ENCODE measurements at places on chromosomes 1 and 21.

DNA sequence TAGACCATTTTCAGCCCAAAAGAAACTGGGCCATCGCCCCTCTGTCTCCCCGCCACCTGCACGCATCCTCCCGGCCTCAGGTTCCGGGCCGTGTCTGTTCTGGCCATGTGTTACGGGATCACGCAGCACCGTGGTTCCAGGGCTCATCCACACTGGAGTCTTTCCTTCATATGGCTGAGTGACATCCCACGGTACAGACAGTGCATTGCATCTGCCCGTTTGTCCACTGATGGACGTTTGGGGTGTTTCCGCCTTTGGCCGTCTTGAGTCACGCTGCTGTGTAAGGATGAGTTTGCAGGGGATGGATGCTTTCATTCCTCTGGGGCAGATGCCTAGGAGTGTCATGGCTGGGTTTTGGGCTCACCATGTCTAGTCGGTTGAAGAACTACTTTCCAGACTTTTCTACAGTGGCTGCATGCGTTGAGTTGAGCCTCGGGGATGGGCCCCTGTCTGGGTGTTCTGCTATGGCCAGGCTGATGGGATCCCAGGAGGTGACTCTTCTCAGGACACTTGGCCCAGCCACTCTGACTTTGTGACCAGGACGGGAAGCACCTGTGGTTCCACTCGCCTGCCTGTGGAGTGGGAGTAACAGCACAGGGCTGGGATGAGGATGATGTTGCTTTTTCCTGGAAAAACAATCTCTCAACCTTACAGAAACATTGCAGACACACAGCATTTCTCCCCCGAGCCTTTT, 16.8 kb downstream of the RRP1 start:
- DNase-seq: no peak

DNA sequence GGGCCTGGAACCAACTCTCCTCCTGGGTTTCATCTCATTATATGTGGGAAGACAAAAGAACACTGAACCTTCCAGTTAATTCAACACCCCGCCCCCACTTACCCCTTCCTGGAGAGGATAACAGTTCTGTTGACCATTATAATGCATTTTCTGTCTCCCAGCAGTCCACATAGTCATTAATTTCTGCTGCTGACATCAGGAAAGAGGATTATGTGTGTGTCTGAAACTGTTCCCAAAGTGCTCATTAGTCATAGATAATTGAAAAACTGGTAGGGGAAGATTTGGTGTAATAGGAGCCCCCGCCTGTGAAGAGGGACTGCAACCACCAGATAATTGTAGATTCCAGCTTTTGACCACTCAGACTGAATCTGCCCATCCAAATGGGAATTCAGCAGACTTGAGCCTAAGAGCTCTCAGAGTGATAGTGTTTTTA, 208.7 kb downstream of the FGGY start:
- DNase-seq: no peak

GRCh38 chr1:16046842-16047241, 3.3 kb downstream of the CLCNKB start:
- DNase-seq: no peak

DNA sequence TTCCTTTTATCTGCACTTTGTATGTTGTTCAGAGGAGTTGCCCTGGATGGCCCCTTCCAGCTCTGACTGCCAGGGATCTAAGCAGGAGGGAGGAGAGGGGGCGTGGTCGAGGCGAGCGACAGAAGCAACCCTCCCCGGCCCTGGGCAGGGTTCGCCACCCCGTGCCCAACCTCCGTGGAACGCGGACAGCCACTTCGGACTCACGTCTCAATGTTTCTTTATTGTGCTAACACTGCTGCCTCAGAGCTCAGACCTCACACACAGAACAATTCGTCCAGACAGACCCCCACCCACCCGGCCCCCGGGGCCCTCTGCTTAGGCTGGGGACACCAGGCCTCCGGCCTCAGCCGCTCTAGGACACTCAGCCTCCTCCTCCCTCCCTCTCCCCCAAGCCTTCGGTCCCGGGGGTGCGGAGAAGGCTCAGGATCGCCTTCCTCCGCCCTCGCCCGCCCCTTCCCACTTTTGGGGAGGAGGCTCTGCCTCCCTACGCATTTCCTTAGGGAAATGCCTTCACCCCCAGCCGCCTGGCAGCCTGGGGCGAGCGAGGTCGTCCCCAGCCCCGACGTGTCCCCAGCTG, 8.3 kb downstream of the VSIG8 start:
- no peak for DNase-seq

DNA sequence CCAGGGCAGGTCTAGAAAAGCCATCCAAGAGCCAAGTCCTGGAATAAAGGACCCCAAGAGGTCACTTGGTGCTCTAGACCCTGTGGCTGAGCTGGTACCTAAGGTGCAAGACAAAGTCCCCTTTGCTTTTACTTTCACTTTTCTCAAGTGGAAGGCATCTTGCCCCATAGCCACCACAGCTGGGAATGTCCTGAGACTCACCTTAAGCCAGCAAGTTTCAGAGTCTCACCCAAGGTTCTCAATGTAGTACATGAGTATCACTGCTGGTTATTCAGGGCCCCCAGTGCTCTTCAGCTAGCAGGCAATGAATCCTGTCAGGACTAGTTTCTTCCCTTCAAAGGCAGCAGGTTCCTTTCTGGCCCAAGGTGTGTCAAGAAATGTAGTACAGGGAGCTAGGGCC, 67.5 kb downstream of the UROD start:
- no peak for DNase-seq

DNA sequence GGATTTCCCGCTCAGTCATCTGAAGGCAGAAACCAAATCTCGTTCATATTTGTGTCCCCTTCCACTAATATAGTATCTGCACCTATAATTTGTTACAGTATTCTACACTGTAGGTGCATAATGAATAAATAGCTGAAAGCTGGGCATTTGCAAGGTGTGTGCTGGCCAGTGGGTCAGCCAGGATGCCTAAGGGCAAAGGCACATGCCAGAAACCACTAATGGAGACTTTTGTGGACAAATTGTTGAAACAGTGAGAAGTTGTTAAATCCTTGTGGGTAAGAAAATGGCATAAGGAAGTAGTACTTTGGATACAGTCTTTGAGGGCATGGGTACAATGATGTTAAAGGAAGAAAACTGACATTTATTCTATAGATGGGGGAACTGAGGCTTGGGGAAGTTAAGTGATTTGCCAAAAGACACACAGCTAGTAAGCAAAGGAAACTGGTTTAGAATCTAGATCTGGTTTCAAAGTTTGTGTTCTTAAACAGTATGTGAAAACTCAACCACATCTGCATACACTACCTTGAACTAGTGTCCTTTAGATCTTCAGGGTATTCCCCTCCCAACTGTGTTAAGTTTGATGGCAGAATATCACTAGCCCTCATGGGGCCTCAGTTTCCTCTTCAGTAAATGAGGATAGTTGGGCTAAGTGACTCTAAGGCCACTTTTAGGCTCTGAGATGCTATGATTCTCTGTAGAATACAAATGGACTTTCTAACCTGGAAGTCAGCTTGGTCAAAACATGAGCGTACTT, 26.5 kb upstream of the LRRC8C start:
- DNase-seq: no peak

DNA sequence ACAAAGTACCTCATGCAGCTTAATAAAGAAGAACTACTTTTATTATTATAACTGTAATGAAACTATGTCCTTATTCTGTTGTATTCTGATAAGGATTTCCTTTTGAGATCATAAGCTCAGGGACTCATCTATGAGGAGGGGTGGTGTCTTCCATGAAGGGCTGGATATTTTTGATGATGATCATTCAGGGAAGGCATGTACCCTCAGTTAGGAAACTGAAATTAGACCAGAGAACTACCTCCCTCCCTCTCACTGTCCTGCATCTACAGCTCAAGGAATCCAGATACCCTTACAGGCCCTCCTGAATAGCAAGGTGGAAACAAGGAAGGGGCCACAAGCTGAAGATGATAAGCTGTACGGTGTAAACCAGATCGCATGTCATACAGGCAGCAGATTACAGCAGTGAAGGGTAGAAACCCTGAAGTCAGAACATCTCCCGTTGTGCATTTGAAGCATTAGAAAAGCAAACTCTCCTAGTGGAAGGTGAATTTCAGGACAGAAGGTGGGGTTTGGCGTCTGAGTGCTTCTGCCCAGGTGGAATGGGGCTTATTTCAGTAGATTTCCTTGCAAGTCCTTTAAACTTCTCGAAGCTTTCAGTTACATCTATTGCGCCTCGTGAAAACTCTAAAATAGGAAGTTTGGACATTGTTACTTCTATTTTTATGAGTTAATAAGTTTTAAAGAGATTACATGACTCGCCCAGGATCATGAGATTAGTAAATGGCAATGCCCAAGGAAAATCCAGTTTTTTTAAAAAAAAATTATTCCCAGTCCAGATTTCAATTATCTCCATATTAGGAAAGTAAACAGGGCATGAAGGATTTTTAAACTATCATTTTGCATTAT, 101.1 kb upstream of the HNRNPU start:
- no peak for DNase-seq

- no peak for DNase-seq
Measured at GRCh38 chr1:220526294-220526693, 1.6 kb upstream of the MARK1 start.

GRCh38 chr1:10457875-10458274, 8.0 kb downstream of the CORT start:
- no peak for DNase-seq

GRCh38 chr1:156600733-156601121, 552 bp downstream of the GPATCH4 start:
- DNase-seq: no peak

DNA sequence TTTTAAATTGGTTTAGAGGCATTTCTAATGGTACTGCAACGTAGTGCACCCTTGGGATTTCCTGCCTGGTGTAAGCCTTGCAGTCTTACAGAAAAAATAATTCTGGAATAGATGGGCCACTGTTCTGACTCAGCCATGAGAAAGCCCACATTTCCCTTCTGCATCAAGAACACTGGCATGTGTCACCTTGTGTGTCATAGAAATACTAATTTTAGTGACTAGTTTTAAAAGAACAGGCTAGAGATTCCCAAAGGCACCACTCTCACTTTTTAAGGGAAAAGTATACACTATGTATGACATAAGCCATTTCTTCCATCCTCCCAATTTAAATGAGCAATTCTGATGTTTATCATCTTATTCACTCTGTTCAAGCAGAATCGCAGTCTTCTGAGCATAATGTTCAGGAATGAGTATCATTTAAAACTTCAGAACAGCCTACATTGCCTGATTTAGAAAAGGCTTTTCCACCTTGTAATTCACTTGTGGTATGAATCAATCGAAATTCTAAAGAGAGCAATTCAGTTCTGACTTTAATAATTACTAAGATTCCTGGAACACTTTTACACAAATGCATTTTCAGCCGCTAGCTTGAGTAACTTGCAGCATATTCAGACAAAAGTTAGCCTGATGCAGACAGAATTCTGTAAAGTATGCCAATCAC, 18.8 kb downstream of the RGS13 start:
- DNase-seq: no peak

DNA sequence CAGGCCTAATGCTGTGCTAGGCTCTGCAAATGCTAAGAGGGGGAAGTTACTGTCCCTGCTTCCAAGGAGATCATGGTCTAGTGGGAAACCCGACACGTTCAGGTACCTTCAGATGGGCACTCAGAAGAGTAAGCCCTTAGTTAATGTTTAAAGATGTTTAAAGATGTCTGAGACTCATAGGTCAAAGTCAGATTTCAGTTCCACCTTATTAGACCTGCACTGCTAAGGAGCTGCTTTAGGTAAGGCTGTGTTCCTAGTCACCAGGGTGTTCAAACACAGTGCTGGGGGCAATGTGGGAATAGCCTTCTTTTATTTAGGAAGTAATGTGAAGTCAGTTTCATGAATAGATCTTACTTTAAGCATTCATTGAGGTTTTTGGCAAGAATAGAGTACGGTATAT, 3.8 kb upstream of the RUSC1 start:
- no peak for DNase-seq

GRCh38 chr21:32733356-32733755, 5.5 kb upstream of the SYNJ1 start:
- DNase-seq: no peak

DNA sequence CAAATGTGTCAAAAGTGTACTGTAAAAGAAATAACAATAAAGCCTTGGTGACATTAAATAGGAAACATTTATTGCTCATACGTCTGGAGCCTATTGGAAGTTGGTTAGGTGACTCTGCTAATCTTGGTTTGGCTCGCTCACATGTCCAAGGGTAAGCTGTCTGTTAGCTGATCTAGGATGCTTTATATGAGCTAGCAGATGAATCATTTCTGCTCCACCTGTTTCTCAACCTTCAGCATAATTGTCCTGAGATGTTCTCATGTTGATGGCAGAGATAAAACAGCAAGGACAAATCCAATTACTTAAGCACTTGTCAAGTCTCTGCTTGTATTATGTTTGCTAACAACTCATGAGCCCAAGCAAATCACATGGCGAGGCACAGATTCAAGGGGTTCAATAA, 56.0 kb upstream of the CD53 start:
- no peak for DNase-seq

GRCh38 chr1:162498496-162498810, 835 bp downstream of the UHMK1 start:
- DNase-seq: no peak

DNA sequence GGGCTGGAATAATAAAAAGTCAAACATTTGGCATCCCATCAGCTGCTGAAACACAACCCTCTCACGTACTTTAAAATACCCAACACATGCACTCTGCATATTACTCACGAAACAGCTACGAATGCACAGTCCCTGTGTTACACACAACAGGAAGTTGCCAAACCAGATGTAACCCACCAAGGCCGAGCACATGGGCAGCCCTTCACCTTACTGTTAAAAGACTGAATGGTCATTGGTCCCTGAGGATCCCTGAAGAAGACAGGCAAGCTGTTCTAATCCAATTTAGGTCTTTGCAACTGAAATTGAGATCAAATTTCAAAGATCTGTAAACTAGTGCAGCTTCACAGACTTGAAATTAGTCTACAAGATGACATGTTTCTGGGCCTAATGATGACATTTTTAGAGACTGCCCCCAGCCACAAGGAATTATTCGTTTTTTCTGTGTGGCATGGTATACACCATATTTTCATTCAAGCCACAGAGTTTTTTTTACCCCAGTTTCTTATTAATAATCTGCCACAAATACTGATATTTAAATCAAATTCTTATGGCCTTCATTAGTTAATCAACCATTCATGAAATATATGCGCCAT, 25.6 kb upstream of the IER5 start:
- DNase-seq: no peak

- no peak for DNase-seq
Measured at GRCh38 chr21:39721885-39722284, 23.1 kb upstream of the IGSF5 start.

GRCh38 chr21:44454747-44455523, at the start of gene LRRC3:
Gene LRRC3 (plus strand): TSS chr21:44455510. CDS start chr21:44456645, 1,135 bp downstream.
- DNase-seq: peak; percentile 71

GRCh38 chr1:157700305-157700704, 264 bp downstream of the FCRL3 start:
- DNase-seq: no peak

DNA sequence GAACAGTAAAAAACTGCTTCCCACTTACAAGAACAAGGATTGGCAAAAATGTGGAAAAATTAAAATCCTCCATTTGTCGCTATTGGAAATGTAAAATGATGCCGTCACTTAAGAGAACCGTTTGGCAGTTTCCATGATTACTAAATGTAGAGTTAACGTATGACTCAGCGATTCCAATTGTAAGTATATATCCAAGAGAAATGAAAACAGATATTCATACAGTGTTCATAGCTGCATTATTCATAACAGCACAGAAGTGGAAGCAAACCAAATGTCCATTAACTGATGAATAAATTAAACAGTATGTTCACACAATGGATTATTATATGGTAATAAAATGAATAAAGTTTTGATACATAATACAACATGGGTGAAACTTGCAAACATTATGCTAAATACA, 971.0 kb downstream of the AMY1C start:
- no peak for DNase-seq
